H4 (cell line): ENCODE measurements at places on chromosomes 1 and 21.
A peak's percentile ranks its signal among the peaks of the same experiment; 100 is the strongest.

- no peak for DNase-seq
Observed at GRCh38 chr1:246629030-246629429, 62.8 kb downstream of the CNST start.

DNA sequence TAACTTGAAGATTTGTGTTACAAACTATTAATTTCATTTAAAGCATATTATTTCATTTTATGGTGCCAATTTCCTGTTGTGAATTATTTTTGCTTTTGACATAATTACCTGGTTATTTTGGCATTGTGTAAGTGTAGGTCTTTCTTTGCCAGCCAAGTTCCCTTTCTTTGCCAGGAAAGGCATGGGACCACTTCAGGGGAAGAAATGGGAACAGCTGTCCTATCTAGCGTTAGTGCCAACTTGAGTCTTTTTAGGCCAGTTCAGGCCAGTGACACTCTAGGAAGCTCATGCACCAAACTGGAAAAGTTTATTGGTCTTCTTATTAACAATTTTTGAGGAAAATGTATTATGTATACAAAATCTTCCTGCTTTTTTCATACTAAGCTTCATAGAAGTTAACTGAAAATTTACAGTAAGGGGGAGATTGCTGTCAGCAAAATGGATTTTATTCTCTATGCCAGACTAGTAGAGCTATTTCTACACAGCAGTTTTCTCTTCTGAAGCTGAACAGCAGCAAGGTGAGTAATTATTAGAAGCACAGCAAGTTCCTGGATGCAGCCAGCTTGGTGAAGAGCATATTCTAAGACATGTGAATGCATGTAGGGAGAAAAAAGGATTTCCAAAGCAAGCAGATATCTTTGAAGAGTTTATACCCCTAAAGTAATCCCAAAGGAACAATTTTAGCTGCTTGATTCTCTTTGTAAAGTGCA lies 914.6 kb upstream of the ADGRL4 start:
- no peak for DNase-seq

DNA sequence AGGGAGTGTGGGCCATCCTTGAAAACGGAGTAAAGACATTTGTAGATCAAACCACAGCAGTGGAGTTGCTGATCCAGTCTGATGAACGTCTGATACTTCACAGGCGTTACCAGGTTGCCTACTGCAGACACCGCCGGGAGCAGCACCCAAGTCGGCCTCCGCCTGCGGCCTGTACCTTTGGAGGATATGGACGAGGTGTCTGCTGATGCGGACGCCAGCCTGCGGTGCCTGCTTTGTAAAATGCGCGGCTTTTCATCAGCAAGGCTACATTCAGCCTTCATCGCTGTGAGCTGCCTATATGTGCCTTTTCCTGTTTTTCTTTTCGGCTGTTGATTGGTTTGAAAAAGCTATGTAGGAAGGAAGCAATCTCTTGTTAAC lies 16.0 kb downstream of the SLX9 start:
- no peak for DNase-seq

DNA sequence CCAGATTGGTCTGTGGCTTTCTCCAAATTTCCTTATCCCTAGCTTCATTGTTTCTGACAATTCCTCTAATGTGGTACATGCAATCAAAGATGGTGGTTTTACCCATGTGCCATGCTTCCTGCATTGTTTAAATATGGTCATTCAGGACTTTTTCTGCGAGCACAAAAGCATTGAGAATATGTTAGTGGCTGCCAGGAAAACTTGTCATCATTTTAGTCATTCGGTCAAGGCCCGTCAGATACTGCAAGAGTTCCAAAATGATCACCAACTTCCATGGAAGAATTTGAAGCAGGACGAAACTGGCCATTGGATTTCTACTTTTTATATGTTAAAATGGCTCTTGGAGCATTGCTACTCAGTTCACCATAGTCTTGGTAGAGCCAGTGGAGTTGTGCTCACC lies 3.7 kb downstream of the ZBED6 start:
- no peak for DNase-seq

DNA sequence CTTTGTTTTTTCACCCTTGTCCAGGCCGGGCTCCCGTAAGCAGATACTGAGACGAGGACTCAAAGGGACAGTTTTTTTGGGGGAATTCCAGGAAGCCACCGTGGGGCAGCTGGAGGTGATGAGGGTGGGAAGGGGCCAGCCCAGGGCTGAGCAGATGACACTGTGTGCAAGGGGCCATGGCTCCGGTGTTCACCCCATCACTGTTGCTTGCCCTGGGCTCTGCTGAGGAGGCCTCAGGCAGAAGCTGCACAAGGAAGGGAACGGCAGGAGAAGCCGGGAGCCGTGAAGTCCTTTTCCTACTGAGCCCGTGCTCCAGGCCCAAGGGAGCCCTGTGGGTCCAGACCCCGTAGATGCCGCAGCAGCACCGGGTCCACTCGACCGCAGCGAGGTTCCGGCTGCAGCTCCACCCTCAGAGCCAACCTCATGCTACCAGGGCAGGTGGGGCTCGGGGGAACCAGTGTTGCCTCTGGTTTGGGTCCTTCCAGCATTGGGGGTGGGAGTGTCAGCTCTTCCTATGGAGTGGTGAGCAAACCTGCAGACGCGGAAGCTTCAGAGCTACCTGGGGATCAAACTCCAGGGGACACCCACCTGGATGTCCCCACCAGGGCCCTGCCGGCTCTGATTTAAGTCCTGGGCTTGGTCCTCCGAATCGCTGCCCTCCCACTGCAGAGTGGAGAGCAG lies 4.3 kb upstream of the CALML6 start:
- DNase-seq, result no peak

DNA sequence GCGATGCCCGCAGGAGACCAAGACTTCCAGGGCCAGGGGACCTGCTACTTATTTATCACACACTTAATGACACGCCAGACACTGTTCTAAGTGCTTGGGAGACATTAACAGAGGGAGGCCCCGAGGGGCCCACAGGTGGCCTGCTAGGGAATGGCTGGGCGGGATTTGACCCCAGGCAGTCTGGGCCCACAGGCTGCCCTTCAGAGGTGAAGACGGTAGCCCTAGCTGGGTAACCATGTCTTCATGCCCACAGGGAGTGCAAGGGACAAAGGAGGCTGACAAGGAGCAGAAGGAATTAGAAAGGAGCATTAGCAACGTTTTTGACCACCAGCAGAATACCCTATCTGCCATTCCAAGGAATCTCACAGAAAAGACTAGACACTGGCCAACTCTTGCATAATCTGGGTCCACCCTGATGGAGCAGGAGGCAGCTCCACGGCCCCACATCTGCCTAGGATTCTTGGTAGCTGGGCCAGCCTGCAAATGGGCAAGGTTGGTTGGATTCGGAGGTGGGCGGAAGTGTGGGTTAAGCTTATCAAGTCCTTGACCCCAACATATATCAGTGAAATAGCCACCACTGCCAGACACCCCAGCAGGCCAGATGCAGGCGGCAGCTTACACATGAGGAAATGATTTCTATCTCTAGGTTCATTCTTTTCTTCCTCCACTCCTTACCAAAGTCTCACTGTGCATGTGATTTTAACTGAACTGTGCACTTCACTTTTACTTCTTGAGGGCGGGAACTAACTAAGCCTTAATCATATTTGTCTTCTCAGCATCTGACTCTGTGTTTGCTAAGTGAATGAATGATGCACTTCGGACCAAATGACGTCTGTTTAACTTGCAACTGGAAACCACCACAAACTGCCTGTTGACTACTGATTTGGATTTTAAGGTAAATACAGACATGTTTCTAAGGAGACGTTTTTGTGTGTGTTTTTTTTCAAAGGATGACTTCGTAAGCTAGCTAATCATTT lies 3.4 kb upstream of the ETS2 start:
- DNase-seq, result no peak

GRCh38 chr1:67977756-67978155 lies 72.7 kb downstream of the DIRAS3 start:
- DNase-seq, result no peak

- no peak for DNase-seq
Observed at GRCh38 chr1:187839873-187840272, 1011.1 kb downstream of the PLA2G4A start.

DNA sequence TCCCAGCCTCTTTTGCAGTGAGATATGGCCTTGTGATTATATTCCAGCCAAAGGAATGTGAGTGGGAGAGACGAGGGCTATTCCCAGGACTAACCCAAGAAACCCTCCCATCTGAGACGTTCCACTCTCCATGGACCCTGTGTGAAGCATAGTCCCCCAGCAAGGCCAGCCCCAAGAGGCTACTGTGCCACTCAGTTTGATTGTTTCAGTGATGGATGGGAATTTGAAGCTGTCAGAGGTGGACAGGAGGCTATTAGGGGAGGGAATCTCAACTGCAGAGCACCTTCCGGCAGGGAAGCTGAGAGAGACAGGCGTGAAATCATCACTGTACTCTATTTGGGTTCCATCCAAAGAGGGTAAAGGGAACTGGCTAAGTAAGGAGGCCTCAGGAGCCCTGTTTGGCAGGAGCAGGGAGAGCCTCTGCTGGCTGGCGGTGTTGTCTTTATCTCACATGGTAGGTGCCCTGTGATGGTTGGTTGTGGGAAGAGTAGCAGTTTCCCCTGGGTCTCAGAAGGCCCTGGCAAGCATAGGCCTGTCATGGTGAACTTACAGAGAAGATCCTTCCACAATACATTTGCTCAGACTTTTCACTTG lies 3.4 kb upstream of the TEX35 start:
- DNase-seq, result no peak

DNA sequence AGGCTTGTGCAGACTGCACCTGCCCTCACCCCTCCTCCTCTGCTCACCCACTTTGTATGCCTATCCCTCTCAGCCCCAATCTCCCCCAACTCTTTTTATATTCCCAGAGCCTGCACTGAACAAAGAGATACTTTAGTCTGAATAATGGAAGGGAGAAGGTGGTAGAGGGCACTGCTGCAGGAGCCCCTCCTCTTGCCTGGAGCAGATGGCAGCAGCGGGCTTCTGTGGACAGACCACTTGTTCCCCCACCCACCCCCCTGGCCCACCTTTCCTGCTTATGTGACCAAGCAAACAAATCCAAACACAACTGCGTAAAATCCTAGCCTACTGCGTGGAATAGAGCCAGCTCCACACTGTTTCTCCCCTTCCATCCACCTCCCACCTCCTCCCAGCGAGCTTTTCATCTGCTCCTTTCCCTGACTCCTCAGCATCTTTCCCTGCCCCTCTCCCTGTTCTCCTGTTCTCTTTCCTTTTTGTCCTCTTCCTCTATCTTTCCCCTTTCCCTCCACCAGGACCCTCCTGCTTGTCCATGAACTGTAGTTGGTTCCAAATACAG lies 27.5 kb downstream of the RGS8 start:
- DNase-seq, result no peak

GRCh38 chr1:12428334-12428733 lies 189.7 kb downstream of the DHRS3 start:
- no peak for DNase-seq

DNA sequence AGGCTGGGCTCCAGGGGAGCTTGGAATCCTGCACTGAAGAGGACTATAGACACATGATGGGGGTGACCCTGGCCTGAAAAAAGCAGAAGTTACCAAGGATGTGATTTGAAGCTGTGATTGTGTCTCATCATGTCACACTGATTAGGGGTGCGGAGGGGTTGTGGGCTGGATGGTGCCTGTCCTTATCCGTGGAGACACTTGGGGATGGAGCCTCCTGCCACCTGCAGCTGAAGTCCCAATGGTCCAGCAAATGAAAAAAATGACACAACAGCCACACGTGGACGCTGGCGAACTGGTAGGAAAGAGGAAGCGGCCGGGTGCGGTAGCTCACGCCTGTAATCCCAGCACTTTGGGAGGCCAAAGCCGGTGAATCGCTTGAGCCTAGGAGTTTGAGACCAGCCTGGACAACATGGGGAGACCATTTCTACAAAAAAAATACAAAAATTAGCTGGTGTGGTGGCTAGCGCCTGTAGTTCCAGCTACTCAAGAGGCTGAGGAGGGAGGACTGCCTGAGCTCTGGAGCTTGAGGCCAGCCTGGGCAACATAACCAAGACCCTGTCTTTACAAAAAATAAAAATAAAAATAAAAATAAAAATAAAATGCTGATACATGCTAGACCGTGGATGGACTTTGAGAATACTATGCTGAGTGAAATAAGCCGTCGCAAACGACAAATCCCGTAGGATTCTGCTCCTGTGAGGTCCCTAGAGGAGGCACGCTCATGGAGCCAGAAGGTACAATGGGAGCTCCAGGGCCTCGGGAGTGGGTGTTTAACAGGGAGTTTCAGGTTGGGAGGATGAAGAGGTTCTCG lies 838 bp upstream of the IBA57 start:
- DNase-seq, result no peak

DNA sequence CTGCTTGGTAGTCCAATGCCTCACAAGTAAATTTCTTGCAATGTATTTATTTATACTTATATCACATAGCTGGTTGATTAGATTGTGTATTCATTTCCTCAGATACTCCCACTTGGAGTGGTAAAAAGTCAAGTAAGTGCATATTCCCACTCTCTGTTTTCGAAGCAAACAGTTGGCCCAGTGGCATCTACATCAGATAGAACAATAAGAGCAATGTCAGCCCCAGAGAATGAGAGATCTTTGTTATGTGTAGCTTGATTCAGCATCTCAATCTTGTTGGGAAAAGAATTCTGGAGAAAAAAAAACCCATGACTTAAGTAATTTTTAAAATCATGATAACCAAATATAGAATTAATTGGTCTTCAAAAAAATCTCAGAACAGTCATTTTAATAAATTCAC lies 25.5 kb downstream of the RGL1 start:
- DNase-seq, result no peak

GRCh38 chr1:224879162-224879803 lies 50.2 kb upstream of the DNAH14 start:
- no peak for DNase-seq

- no peak for DNase-seq
Observed at GRCh38 chr1:47767741-47768100, 229.5 kb downstream of the TRABD2B start.

GRCh38 chr1:238898856-238899255 lies 487.5 kb upstream of the CHRM3 start:
- no peak for DNase-seq

DNA sequence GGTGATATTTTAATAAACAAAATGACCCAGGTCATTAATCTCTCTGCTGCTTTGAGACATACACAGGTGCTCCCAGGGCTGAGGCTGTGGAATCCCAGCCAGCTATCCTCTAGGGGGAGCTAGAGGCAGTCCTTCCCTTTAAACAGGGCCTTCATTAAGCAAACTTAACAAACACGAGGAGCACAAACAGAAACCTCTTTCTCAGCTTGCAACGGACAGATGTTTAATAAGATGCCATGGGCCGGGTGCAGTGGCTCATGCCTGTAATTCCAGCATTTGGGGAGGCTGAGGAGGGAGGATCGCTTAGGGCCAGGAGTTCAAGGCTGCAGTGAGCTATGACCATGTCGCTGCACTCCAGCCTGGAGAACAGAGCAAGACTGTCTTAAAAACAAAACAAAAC lies 106.7 kb downstream of the HIVEP3 start:
- peak; percentile 80 for DNase-seq
